ENCODE measurements at places on chromosomes 6 and 20.

- no peak for DNase-seq
Measured at GRCh38 chr6:25462235-25462897, 183.2 kb downstream of the CARMIL1 start.

GRCh38 chr20:16243470-16243869 lies 329.8 kb downstream of the KIF16B start:
- DNase-seq, result no peak

DNA sequence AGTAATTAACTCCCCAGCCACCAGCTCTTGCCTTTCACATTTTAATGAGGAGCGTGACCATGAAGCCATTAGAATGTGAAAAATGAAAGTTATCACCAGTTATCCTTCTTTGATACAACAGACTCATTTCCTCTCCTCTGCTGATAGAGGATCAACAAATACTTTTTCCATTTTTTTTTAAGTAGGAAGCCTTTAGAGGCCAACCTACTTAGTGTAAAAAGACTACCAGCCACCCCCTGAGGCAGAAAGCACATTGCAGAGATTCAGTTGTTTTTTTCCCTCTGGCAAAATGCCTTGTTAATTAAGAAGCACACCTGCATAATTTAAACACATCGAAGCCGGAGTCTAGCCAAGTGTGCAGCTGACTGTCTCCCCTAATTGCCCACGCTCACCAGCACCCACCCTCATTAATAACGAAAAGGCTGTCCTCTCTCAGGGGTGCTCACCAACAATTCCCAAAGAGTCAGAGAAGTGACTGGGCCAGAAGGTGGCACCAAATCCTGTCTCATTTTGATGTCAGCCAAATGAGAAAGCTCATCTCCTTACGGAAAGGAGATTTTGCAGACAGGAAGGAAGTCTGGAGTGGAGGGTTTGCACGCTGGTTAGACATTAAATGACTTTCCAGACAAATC lies 60.9 kb upstream of the MC3R start:
- DNase-seq, result no peak

DNA sequence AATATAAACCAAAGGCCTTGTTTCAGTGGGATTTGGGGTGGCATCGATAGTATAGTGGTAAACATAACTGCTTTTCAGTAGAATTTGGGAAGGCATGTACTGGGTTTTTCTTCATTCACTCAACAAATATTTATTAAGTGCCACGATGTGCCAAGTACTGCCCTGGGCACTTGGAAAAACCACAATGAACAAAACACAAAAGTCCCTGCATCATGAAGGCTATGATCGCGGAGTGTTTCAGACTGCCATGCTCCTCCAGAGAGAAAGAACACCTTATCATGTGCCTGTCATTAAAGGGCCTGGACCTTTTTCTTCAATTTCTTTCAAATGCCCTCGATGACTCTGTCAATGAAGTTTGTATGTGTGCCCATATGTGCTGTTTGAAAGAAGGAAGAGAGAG lies 59.2 kb upstream of the CEP85L start:
- DNase-seq, result no peak

GRCh38 chr20:39398656-39399055 lies 436.5 kb downstream of the DHX35 start:
- DNase-seq, result no peak

DNA sequence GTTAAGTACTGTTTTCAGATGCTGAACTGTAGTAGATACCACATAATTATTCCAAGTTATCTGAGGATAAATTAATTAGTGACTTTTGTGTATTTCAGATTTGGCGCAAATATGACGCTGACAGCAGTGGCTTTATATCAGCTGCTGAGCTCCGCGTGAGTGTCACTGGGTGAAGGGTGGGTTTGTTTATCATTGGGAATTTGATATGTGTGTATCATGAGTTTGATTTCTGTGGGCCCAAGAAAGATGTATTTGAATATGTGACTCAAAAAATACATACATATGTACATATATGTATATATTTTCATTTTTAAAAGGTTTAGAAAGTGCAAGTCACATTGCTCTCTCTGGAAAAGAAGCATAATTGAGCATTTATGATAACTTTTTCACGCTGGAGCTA lies 17.4 kb downstream of the SCGN start:
- no peak for DNase-seq

DNA sequence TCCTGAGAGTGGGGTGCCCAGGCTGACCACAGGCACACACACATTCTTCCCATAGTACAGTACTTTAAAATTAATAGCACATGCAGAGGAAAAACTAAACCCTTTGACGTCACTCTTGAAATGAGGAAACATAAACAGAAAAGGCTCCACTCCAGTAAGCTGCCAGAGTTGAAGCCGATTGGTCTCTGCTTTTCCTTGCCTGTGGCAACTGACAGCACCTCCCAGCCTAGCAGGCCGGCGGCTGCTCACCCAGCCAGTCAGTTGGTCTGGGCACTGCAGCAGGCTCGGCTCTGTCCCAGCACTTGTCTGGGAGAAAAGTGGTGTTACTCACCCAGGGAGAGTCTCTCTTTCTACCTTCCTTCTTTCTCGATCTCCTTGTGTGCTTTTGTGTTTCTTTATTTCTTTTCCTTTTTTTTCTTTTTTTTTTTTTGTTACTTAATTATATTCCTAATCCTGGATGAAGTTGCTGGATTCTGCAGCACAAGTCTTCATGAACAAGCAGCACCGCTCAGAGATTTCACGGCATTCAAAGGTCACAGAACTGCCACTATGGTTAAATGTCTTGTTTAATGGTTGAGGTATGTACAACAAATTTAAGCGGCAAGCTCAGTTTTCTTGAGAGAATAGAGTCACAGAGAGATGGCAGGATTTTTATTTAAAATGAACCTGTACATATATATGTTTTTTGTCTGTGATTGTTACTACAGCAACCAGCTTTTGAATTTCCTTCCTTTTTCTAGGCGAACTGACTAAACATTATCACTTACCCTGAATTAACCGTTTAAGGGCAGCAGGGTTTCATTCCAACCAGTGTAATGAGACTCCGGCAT lies at the start of gene PDE7B:
TSS of gene PDE7B (plus strand) at position 260 of the 830 bp plus-strand sequence.
- DNase-seq, result peak; percentile 83

- DNase-seq, result no peak
Measured at GRCh38 chr20:17916433-17916891, 52.1 kb downstream of the SNX5 start.

GRCh38 chr6:106536851-106537250 lies 92.4 kb downstream of the RTN4IP1 start:
- no peak for DNase-seq

GRCh38 chr6:89359561-89359960 lies 7.0 kb upstream of the UBE2J1 start:
- no peak for DNase-seq

- no peak for DNase-seq
Measured at GRCh38 chr20:31836853-31837608, 8.4 kb downstream of the FOXS1 start.

GRCh38 chr20:9889270-9889981 lies 50.5 kb upstream of the PAK5 start:
- no peak for DNase-seq

- peak; percentile 87 for DNase-seq
Measured at GRCh38 chr6:26003102-26003694, 40.6 kb downstream of the TRIM38 start.

GRCh38 chr6:3226481-3227362 lies 731 bp downstream of the TUBB2B start:
- DNase-seq, result no peak

DNA sequence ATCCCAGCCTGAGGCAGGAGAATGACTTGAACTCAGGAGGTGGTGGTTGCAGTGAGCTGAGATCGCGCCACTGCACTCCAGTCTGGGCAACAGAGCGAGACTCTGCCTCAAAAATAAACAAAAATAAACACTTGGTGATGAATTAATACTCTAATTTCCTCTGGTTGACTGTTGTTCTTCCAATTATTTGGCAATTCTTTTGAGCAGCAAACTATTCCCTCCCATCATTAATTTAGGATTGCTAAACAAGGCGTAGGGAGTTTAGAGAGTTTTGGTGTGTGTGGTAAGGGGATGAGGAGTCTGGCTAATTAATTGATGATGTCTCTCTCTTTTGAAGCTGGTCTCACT lies 2.7 kb upstream of the ID1 start:
- peak; percentile 58 for DNase-seq

GRCh38 chr20:9088556-9088955 lies 19.7 kb downstream of the PLCB4 start:
- no peak for DNase-seq

- peak; percentile 83 for DNase-seq
Measured at GRCh38 chr20:63850689-63851547, 10.4 kb upstream of the ABHD16B start.

DNA sequence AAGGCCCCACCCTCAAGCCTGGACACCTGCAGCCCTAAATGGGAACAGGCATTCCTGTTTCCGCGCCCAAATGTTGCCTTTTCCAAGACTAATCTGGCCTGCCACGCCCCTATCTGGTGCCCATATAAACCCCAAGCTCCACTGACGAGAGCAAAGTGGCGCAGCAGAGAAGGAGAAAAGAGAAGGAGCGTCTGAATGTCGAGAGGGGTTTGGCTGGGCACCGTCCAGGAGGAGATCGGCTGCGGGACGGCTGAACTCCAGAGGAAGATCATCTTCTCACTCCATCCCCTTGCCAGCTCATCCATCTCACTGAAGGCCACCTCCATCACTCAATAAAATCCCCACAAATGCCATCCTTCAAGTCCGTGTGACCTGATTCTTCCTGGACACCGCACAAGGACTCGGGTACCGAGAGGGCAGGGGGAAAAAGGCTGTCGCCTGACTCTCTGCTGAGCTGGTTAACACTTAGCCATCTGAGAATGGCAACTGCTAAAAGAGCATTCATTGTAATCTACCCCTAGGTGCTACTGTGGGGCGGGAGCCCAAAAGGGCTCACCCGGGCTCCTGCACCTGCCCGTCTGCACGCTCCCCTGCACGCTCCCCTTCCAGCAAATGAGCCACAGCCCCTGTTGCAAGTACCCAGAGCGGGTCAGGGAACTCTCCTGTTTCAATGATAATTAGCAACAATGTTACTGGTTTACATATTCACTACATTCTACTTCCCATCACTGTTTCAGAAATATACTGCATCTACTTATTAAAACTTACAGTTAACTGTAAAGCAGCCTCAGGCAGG lies 23.5 kb downstream of the TAF4 start:
- peak; percentile 13 for DNase-seq

DNA sequence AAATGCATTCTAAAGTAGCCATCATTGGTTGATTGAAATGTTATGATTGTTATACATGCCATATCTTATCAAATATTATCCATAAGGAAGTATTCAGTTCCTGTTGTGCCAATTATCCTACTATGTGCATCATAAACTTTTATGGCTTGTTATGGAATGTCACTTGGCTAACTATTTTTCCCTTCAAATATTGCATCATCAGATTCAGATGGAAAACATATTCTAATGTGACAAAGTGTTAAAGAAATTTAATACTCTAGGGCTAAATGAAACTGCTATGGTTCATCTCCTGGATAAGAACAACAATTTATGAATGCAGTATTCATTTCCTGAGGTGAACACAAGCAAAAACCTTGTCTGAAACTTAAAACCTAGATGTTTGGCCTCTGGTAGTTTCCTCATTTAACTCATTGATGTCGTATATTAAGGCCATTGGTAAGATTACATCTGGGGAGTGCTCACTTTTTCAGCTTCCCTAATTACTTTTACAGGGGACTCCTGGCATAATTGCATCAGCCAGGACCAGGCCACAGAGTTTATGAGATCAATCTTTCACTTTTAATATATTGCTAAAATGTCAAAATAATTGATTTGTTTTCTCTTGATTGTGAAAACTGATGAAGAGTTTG lies 134.9 kb upstream of the CEP162 start:
- DNase-seq, result no peak

DNA sequence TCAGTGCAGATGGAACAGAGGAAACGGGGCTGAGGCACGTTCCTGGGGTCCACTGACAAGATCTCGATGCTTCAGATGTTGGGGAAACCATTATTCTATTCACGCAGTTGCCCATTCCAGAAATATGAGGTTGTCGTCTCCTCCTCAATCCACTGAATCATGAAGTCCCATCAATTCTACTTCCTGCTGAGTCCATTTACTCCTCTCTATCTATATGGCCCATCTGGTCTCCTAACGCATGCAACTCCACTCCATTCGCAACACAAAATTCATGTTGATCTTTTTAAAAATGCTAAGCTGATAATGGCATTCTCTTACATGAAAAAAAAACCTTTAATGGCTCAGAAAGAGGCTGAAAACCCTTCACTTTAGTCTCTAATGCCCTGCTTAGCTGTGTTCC lies 37.5 kb downstream of the MAP3K5 start:
- no peak for DNase-seq
